ENCODE measurements at places on chromosomes 12 and 14. TPM values are rescaled to one million over a fixed set of nuclear protein-coding genes. Genes with fewer than 3 reads are reported as not detected.

DNA sequence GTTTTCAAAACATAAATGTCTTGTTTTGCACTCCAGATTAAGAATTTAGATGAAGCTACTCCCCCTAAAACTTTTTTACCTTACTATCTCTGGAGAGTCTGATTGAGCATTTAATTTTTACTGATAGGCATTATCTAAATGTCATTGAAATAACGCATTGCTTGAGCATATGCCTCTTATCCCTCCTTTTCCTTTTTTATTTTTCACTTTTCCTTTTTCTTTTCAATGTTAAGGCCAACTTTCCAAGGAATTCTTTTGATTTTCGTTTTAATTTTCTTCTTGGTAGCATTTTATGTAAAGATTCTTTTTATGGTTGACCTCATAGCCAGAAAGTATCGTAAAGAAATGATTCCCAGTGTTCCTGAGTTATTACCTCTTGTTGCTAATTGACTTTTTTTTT lies 2.9 kb downstream of the SRP54 start:
- H3K4me1 ChIP-seq: peaks cover 35% of the 10 kb centered on the region
- no peaks in the 10 kb centered on the region for H3K36me3 ChIP-seq
- no peaks in the 10 kb centered on the region for H3K27me3 ChIP-seq
- H3K27ac ChIP-seq: no peak overlapping the region
- DNase-seq: no peak
- no peak overlapping the region for H3K4me3 ChIP-seq

DNA sequence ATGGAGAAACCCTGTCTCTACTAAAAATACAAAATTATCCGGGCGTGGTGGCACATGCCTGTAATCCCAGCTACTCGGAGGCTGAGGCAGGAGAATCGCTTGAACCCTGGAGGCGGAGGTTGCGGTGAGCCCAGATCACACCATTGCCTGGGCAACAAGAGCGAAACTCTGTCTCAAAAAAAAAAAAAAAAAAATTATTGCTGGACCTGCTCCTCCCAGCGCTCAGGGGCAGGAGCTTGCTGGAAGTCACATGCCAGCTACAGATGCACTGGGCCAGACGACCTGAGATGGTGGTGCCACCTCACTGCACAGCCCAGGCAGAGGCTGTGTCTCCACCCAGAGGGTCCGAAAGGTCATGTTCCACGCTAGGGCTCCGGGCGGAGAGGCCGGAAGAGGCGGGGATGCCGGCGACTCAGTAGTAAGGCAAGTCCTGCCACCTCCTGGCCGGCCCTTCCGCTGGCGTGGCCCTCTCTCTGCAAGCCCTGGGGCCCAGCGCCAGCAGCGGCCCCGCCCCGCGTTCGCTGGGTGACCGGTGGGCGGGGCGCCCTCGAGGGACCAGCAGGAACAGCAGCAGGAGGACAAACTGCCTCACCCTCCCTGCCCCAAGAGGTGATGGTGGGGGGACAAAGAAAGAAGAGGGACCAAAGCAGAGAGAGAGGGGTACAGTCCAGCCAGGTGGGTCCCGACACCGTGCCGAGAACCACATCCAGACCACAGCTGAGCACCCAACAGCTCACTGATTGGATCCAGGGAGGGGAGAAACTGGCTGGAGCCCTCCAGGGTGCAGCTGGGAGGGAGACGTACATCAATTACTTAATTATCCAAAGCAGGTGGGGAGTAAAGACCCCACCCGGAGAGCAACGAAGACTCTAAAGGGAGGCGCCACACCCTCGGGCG lies 3.6 kb upstream of the RHOF start:
- peaks cover 67% of the 10 kb centered on the region for H3K4me1 ChIP-seq
- peak overlapping the region; percentile 100 for H3K27ac ChIP-seq
- DNase-seq: peak; percentile 96
- H3K4me3 ChIP-seq: peak overlapping the region; percentile 71
- no peaks in the 10 kb centered on the region for H3K36me3 ChIP-seq
- H3K27me3 ChIP-seq: no peaks in the 10 kb centered on the region

GRCh38 chr14:88831284-88831683 lies 6.8 kb downstream of the TTC8 start:
- no peaks in the 10 kb centered on the region for H3K4me1 ChIP-seq
- no peak for DNase-seq
- no peaks in the 10 kb centered on the region for H3K27me3 ChIP-seq

DNA sequence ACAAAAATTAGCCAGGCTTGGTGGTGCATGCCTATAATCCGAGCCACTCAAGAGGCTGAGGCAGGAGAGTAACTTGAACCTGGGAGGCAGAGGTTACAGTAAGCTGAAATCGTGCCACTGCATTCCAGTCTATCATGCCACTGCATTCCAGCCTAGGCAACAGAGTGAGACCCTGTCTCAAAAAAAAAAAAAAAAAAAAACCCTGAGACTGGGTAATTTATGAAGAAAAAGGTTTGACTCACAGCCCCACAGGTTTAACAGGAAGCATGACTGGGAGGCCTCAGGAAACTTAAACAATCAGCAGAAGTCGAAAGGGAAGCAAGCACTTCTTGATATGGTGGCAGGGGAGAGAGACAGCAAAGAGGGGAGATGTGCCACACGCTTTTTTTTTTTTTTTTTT lies 123.2 kb downstream of the GXYLT1 start:
- H3K27me3 ChIP-seq: no peaks in the 10 kb centered on the region
- H3K36me3 ChIP-seq: no peaks in the 10 kb centered on the region
- H3K4me3 ChIP-seq: no peak overlapping the region
- H3K4me1 ChIP-seq: peaks cover 4% of the 10 kb centered on the region
- no peak for DNase-seq

The HOXC12 gene
- not detected for polyA plus RNA-seq

The TUNAR gene
- polyA plus RNA-seq: not detected

DNA sequence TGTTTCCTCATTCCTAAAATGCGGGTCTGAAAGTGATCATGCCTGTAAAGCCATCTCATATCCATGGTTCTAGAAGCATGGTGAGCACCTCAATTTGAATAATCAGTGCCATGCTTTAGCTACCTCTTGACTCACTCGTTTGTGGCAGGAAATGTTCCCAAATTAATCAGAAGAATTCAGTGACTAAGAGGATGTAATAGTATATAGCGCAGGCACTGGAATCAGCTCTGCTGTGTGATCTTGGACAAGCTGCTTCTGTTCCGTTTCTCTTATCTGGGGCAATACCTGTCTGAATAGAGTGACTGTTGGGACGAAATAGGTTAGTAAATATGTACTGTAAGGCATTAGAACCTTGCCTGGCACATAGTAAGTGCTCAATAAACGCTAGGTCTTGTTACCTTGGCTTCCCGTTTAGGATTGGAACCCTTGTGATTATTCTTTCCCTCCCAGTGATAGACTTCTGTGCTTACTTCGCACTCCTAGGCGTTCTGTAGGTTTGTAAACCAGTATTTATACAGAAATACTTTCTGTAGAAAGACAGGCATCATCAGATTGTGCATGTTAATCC lies 820 bp upstream of the SMAGP start:
- H3K36me3 ChIP-seq: no peaks in the 10 kb centered on the region
- peak overlapping the region; percentile 80 for H3K4me3 ChIP-seq
- H3K4me1 ChIP-seq: peaks cover 28% of the 10 kb centered on the region
- no peak for DNase-seq
- H3K27ac ChIP-seq: peak overlapping the region; percentile 92

- no peak overlapping the region for H3K4me3 ChIP-seq
- no peak for DNase-seq
- no peaks in the 10 kb centered on the region for H3K4me1 ChIP-seq
- no peak overlapping the region for H3K27ac ChIP-seq
Observed at GRCh38 chr14:103164779-103165178, 41.5 kb downstream of the TNFAIP2 start.

The GPR84 gene
- polyA plus RNA-seq: not detected

The HCAR3 gene
- 0.19 TPM for polyA plus RNA-seq

GRCh38 chr12:76234741-76235140 lies 113.5 kb downstream of the BBS10 start:
- DNase-seq: no peak
- H3K36me3 ChIP-seq: no peaks in the 10 kb centered on the region
- H3K27me3 ChIP-seq: no peaks in the 10 kb centered on the region
- H3K27ac ChIP-seq: no peak overlapping the region
- no peaks in the 10 kb centered on the region for H3K4me1 ChIP-seq

GRCh38 chr14:61461808-61462275 lies 140.5 kb downstream of the PRKCH start:
- no peaks in the 10 kb centered on the region for H3K27me3 ChIP-seq
- H3K4me1 ChIP-seq: peaks cover 41% of the 10 kb centered on the region
- peak; percentile 65 for DNase-seq
- H3K4me3 ChIP-seq: no peak overlapping the region

GRCh38 chr12:121786440-121786825 lies 7.1 kb downstream of the RHOF start:
- DNase-seq: no peak
- no peaks in the 10 kb centered on the region for H3K27me3 ChIP-seq
- H3K4me1 ChIP-seq: peaks cover 12% of the 10 kb centered on the region
- no peaks in the 10 kb centered on the region for H3K36me3 ChIP-seq
- no peak overlapping the region for H3K4me3 ChIP-seq

- peaks cover 2% of the 10 kb centered on the region for H3K4me1 ChIP-seq
- no peaks in the 10 kb centered on the region for H3K27me3 ChIP-seq
- no peaks in the 10 kb centered on the region for H3K36me3 ChIP-seq
- no peak for DNase-seq
- H3K27ac ChIP-seq: no peak overlapping the region
Observed at GRCh38 chr12:49794811-49795653, 33.2 kb downstream of the NCKAP5L start.

GRCh38 chr12:102687523-102687922 lies 207.2 kb upstream of the IGF1 start:
- H3K4me3 ChIP-seq: no peak overlapping the region
- H3K27me3 ChIP-seq: no peaks in the 10 kb centered on the region
- H3K27ac ChIP-seq: no peak overlapping the region
- DNase-seq: peak; percentile 14

GRCh38 chr14:87567618-87568295 lies 425.2 kb downstream of the GALC start:
- no peaks in the 10 kb centered on the region for H3K4me1 ChIP-seq
- no peak overlapping the region for H3K4me3 ChIP-seq
- DNase-seq: no peak
- no peaks in the 10 kb centered on the region for H3K27me3 ChIP-seq
- no peaks in the 10 kb centered on the region for H3K36me3 ChIP-seq

The C12orf50 gene
- not detected for polyA plus RNA-seq

The GLT8D2 gene
- polyA plus RNA-seq: 10.2 TPM

The DLGAP5 gene
- polyA plus RNA-seq: 0.07 TPM

GRCh38 chr14:104722938-104723650 lies 935 bp upstream of the ADSS1 start:
- H3K4me1 ChIP-seq: peaks cover 71% of the 10 kb centered on the region
- H3K36me3 ChIP-seq: peaks cover 16% of the 10 kb centered on the region
- H3K27ac ChIP-seq: peak overlapping the region; percentile 95

GRCh38 chr12:128055567-128055966 lies 211.4 kb upstream of the TMEM132C start:
- H3K36me3 ChIP-seq: no peaks in the 10 kb centered on the region
- H3K4me1 ChIP-seq: no peaks in the 10 kb centered on the region
- no peak overlapping the region for H3K4me3 ChIP-seq
- peaks cover 3% of the 10 kb centered on the region for H3K27me3 ChIP-seq

The FICD gene
- 2.1 TPM for polyA plus RNA-seq

GRCh38 chr14:38549564-38549963 lies 293.7 kb upstream of the CLEC14A start:
- no peaks in the 10 kb centered on the region for H3K27me3 ChIP-seq
- H3K36me3 ChIP-seq: no peaks in the 10 kb centered on the region
- DNase-seq: no peak
- no peak overlapping the region for H3K4me3 ChIP-seq
- no peaks in the 10 kb centered on the region for H3K4me1 ChIP-seq
